ENCODE measurements at places on chromosomes 3 and 15. TPM values are rescaled to one million over a fixed set of nuclear protein-coding genes. Genes with fewer than 3 reads are reported as not detected.

FBXL2 gene
- 9.8 TPM for total RNA-seq

ABI3BP gene
- 1.3 TPM for total RNA-seq

GOLGA6L1 gene
- total RNA-seq: not detected

FSIP1 gene
- total RNA-seq: 1.7 TPM

ANKRD34C gene
- total RNA-seq: not detected

All from smooth muscle cell of bladder (primary cell).